ENCODE measurements at places on chromosomes 11 and 22.

- no peak for DNase-seq
Observed at GRCh38 chr22:29768052-29768693, 1.0 kb downstream of the UQCR10 start.

- DNase-seq, result no peak
Observed at GRCh38 chr11:123426789-123427188, 3.3 kb upstream of the GRAMD1B start.

GRCh38 chr22:29386708-29387107 lies 1.7 kb downstream of the AP1B1 start:
- no peak for DNase-seq

- DNase-seq, result no peak
Observed at GRCh38 chr22:46740910-46741780, 3.1 kb upstream of the CERK start.

DNA sequence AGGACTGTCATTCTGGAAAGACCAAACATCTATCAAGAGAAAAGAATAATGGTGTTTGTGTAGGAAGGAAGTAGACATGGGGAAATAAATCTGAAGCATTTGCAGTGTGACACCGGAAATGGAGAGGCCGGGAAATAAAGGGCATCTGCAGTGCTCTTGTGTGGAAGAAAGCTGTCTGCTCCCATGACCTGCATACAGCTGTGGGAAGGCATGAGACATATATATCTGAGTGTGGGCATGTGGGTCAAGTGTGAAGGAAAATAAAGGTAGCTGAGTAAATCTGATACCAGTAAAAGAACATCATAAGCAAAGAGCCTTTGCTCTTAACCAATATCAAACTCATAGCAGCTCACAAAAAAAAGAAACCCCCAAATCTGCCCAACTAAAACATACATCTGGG lies 72.1 kb upstream of the OR5AK2 start:
- DNase-seq, result no peak

DNA sequence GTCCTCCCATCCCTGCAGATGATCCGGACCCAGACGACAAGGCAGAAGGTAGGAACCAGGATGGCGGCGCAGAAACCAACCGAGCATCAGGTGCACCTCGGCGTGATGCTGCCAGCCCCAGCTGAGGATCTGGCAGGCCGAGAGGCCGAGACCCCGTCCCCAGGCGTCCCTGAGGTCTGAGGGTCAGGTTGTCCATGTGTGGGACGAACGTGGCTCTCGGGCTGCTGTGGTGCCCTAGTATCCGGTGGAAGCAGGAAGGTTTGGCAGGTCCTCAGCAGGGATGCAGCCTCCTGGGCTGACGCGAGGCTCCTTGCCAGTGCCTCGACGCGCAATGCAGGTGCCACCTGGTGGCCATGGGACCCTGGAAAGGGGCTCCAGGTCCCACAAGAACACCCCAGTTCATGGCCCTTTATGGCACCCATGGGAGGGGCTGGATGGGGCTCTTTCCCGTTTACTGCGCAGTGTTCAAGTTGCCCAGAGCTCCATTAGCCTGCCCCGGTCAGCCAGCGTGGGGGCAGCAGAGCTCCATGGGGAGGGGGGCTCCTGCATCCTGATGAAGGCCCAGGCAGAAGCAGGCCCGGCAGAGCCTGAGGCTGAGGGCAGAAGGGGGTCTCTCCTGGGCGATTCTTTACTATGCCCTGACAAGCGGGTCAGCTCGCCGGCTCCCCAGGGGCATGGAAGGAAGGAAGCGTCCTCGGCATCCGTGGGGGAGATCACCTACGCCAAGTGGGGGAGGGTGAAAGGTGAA lies 129.9 kb downstream of the CTTN start:
- DNase-seq, result no peak

GRCh38 chr11:43933608-43934551 lies 8.6 kb upstream of the C11orf96 start:
- DNase-seq, result no peak

DNA sequence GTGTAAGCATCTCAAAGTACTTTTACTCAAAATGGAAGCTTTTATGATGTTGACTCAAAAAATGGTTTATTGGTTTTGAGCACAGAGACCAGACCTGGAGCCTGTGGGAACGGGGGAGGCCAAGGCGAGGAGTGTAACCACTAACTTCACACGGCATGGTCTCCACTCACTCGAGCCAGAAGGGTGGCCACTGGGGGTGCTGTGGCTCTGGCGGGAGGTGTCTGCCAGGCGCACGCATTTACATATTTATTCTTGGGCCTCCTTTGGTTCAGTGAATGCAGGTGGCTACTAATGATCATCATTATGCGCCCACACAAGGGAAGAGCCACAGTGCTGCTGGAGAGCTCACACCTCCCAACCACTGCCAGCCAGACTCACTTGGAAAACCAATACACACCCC lies 64.6 kb downstream of the FLRT1 start:
- no peak for DNase-seq

DNA sequence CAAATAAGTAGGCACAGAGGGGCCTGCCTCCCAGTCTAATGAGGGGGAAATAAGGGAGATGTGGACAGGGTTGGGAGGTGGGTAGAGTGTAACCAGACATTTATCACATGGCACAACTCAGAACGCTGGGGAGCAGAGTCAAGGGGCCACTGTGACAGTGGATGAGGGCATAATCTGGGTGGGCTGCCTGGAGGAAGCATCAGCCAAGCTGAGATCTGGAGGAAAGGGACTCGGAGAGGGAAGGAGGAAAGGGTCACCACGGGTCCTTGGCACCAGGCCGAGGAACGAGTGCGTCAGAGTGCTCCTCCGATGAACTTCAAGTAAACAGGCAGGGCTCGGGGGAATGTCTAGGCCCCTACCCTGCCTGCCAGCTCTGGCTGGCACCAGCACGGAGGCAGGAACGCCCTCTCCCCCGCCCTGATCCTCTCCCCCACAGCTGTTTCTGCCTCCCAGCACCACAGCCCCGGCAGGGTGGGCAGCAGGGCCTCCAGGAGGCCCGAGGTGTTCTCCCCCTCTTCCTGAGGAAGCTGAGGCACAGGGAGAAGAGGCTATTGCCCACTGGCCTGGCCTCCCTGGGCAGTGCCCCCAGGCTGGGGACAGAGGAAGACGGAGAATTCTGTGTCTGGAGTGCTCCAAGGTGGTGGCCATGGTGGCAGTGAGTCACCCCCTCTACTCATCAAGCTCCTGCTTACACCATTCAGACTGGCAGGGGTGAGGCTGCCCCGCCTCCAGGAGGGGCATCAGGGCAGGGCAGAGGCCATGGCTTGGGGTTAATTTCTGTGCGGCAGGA lies 4.2 kb downstream of the ALDH3B1 start:
- DNase-seq, result no peak

DNA sequence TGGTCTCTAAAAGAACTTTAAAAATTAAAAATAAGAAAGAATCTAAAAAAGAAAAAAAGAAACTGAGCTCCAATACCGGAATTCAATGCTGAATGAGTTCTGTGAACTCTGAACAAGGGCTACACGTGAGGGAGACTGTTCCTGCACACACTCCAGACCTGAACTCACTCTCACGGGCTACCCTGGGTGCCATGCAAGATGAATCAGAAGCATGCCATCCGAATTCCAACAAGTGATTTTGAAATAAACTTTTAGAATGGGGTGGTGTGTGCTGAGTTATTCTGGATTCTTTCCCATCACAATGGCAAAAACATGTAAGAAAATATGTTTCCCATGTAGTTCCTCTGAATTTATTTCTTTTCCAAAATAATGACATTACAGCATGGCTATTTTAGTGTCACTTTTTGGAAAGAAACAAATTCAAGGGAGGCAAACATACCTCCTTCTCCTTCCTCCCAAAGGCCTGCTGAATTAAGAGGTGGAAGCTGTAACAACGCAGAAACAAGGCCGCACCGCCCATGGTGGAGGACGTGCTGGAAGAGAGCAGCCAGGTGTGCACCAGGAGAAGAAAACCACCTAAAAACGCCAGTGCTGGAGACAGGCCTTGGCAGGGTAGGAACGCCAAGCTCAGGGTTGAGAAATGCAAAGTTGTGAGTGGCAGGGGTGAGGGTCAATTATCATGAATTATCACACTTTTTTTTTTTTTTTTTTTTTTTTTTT lies 63.2 kb upstream of the ARFGAP3 start:
- no peak for DNase-seq

- no peak for DNase-seq
Observed at GRCh38 chr11:127451861-127452260, 451.3 kb upstream of the KIRREL3 start.

GRCh38 chr11:36273110-36273509 lies 16.1 kb downstream of the COMMD9 start:
- DNase-seq, result no peak

DNA sequence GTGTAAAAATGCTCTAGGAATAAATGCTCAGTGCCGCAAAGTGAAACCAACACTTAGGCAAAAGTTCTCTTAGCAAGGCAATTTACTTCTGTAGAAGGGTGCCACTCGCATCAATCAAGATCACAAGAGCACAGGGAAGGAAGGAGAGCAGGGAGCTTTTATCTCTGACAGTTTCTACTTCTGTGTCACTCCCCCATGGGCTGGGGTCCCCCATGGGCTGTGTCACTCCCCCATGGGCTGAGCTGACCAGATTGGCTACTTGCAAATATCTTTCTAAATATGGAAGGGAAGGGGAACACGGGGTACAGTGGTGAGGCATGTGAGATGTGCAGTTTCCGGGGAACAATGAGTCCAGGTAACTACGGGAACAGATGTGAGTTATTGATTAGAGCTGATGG lies 397 bp downstream of the OR52N2 start:
- DNase-seq, result no peak

- no peak for DNase-seq
Observed at GRCh38 chr11:75655605-75656004, 13.2 kb downstream of the MAP6 start.

- DNase-seq, result no peak
Observed at GRCh38 chr22:46377525-46378425, 42.3 kb downstream of the TRMU start.

- no peak for DNase-seq
Observed at GRCh38 chr22:45574069-45574703, 71.5 kb downstream of the FBLN1 start.

- DNase-seq, result no peak
Observed at GRCh38 chr11:83326326-83326725, 40.2 kb upstream of the CCDC90B start.

DNA sequence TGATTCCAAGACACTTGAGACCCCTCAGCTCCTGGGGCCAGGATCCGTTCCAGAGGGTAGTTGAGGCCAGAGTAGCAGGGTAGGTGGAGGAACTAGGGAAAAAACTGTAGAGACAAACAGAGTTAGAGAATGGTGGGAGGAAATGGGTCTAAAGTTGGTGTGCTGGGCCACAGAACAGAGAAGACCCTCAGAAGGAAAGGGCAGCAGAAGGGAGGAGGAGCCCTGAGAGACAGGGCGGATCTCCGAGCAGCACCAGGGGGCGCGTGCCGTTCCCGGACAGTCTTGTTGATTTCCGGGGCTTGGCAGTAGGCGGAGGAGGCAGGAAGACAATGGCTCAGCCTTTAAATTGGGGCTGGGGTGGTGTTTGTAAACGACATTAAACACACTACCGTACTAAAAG lies 2.4 kb upstream of the CECR2 start:
- no peak for DNase-seq

GRCh38 chr11:35946766-35947165 lies 2.9 kb downstream of the LDLRAD3 start:
- DNase-seq, result no peak

GRCh38 chr11:27217948-27218420 lies 145.0 kb downstream of the CCDC34 start:
- no peak for DNase-seq

- DNase-seq, result no peak
Observed at GRCh38 chr11:46456269-46457001, 64.9 kb upstream of the CHRM4 start.

DNA sequence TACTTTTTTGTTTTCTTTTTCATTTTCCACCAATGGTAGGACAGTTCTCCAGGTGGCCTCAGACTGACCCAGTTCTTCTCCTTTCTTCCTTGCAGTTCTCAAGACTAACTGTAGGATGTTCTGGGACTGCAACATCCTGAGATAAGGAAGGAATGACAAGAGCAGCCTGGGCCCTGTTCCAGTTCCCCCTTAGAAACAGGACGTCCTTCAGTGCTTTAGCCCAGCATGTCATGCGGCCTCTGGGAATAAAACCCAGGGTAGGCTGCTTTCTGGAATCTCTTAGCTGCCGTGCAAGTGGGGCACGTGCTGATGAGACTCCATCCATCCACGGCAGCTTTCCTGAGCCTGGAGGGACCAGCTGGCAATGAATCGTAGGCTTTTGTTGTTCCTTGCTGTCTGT lies 24.0 kb upstream of the CADM1 start:
- no peak for DNase-seq

GRCh38 chr11:112858289-112859023 lies 102.8 kb upstream of the NCAM1 start:
- DNase-seq, result no peak

- DNase-seq, result no peak
Observed at GRCh38 chr11:104319396-104319795, 155.4 kb upstream of the PDGFD start.

DNA sequence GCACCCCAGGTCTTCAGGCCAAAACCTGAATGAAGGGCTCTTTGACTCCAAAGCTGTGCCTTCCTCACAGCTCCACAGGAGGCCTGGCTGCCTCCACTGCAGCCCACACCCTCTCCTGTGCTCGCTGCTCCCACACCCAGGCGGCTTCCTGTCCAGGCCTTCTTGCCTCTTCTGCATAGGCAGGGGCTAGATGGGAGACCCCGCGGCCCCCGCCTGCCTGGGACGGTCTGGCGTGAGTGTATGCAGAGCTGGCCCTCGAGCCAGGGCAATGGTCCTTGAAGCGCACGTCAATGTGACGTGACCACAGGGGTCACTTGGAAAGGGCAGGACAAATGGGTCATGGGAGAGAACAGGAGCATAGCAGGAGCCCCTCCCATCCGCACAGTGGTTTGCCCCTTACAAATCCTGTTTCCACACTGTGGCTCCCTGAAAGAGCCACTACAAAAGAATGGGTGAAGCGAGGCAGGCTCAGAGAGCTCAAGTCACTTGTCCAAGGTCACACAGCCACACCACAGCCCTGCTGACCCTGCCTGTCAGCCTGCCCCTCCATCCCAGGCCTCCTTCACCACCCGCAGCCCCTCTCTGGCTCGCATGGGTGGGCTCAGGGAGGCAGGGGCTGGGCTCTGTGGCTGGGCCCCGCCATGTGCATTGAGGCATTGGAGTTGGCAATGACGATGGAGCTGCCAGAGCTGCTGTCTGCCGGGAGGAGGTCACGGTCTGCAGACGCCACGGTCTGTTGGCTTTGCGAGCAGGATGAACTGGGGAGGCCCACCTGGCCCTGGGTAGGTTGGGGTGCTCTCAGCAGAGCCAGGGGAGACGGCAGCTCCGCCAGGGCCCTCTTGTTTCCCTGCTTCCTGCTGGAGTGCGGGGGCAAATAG lies 71.2 kb upstream of the WNT11 start:
- no peak for DNase-seq

DNA sequence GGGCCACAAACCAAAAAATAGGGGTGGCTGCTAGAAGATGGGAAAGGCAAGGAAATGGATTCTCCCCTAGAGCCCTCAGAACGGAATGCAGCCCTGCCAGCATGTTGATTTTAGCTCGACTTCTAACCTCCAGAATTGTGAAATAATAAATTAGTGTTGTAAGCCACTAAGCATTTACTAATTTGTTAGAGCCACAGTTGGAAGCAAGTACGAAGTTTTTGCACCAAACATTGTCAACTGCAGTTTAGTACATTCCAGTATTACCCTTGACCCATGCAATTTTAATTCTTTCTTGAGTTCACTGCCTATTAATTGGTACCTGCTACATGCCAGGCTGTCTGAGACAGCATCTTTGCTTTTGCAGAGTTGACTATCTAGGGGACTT lies 32.2 kb downstream of the PARVA start:
- DNase-seq, result no peak
